Osteoblast (primary cell): ENCODE measurements at places on chromosomes 4 and X. TPM values are rescaled to one million over a fixed set of nuclear protein-coding genes. Genes with fewer than 3 reads are reported as not detected.
A peak's percentile ranks its signal among the peaks of the same experiment; 100 is the strongest.

The BRS3 gene
- total RNA-seq: not detected in 2 replicates

DNA sequence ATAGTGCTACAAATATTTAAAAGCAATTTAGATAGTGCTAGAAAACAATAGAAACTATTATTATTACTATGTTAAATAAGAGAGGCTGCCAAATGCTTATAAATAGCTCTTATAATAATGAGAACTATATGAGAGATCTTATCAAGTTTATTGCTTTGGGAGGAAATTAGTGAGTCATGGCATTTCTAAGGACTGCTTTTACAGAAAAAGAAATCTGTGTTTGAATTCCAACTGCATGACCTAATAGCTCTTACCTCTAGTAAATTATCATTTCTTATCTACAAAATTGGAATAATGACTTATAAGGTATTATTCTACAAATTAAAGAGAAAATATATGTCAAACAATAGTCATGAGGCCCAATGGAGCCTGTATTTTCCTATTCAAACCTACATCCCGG is 177.2 kb downstream of the GABRG1 start:
- H3K4me3 ChIP-seq: no peak overlapping the region
- H3K4me1 ChIP-seq: no peaks in the 10 kb centered on the region
- H3K27ac ChIP-seq: no peak overlapping the region

- H3K36me3 ChIP-seq: no peaks in the 10 kb centered on the region
- no peaks in the 10 kb centered on the region for H3K27me3 ChIP-seq
- no peak overlapping the region for H3K27ac ChIP-seq
- DNase-seq: no peak
Observed at GRCh38 chrX:124250835-124251437, 81.5 kb upstream of the TEX13D start.

GRCh38 chr4:82599336-82599735 is 37.5 kb upstream of the TMEM150C start:
- H3K36me3 ChIP-seq: no peaks in the 10 kb centered on the region
- H3K4me3 ChIP-seq: no peak overlapping the region
- H3K4me1 ChIP-seq: no peaks in the 10 kb centered on the region
- H3K27me3 ChIP-seq: peaks cover 4% of the 10 kb centered on the region

The HTR2C gene
- total RNA-seq: not detected in 2 replicates

DNA sequence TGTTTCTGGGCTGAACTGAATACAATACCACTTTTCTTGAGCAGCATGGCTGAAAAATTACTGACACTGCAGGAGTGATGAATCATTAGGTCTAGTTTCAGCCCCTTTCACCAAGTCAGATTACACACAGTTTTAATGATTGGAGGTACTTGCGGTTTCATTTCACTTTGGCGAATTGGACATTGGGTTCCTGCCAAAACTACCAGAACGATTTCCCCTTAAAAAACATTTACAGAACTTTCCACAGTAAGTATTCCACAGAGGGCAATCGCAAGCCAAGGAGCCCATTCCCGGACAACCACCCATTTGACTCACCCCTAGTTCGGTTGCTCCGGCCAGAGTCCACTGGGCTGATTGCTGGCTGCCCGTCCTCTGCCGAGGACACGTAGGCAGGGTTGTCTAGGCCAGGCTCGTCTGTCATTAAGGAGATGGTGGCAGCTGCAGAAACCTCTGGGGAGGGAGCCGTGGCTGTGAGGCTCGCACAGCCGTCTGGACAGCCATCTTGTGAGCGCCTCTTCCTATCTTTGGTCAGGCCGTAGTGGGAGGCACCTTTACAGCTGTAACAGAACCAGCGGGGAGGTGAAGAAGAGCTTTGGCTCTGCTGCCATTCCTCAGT is 83.5 kb downstream of the LNX1 start:
- peak; percentile 81 for DNase-seq
- H3K4me3 ChIP-seq: peak overlapping the region; percentile 68
- no peaks in the 10 kb centered on the region for H3K36me3 ChIP-seq
- H3K4me1 ChIP-seq: peaks cover 30% of the 10 kb centered on the region
- H3K27ac ChIP-seq: peak overlapping the region; percentile 99
